ENCODE measurements at places on chromosomes 5 and 9. TPM values are rescaled to one million over a fixed set of nuclear protein-coding genes. Genes with fewer than 3 reads are reported as not detected.

GRCh38 chr9:121830441-121831140 is 179.2 kb downstream of the DAB2IP start:
- no peak overlapping the region for H3K4me3 ChIP-seq
- DNase-seq: no peak
- H3K36me3 ChIP-seq: no peaks in the 10 kb centered on the region
- H3K4me1 ChIP-seq: no peaks in the 10 kb centered on the region
- no peak overlapping the region for H3K27ac ChIP-seq

SLCO6A1 gene
- total RNA-seq: 20.4 TPM

DNA sequence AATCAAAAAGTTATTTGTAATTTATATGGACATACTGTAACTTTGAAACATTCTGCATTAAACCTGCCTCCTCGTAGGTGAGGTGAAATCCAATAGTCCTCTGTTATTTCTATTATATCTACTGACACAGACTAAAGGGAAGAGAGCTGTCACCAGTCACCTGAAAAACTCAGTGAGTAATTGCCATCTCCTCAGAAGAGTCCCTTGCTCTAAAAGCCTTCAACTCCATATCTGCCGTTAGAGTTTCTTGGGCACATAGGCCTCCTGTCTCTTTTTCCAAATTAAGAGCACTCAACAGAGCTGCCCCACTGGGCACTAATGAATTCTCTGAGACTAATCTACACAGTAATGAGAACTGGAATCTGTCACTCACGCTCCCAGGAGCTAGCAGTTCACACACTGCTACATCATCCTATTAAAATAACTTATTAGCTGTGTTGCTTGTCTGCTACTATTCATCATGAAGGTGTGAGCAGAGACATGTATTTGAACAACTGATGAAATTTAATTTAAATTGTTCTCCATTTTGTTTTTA is 67.3 kb upstream of the VCAN start:
- no peaks in the 10 kb centered on the region for H3K36me3 ChIP-seq
- no peak overlapping the region for H3K27ac ChIP-seq
- H3K27me3 ChIP-seq: no peaks in the 10 kb centered on the region
- DNase-seq: no peak
- no peaks in the 10 kb centered on the region for H3K4me1 ChIP-seq
- H3K4me3 ChIP-seq: no peak overlapping the region

OBP2B gene
- 34.0 TPM for total RNA-seq

DNA sequence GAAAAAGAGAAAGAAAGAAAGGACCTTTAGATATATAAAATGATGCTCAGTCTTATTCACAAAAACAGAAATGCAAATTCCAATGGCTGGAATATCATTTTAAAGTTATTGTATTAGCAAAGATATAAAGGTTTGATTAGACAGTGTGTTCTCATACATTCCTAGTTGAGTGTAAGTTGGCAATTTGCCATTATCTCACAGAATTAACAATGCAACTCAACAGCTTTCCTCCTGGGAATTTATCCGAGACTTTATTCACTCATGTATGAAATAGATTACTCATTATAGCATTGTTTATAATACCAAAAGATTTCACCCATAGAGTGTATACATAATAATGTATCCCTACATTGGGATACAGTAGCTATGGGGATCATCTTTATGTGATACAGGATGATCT is 27.1 kb upstream of the MLLT3 start:
- DNase-seq: no peak
- no peaks in the 10 kb centered on the region for H3K27me3 ChIP-seq
- no peaks in the 10 kb centered on the region for H3K4me1 ChIP-seq
